Renal pelvis (tissue), 12 donors: ENCODE measurements at places on chromosomes 2 and 18. TPM values are rescaled to one million over a fixed set of nuclear protein-coding genes. Genes with fewer than 3 reads are reported as not detected.

The RNF25 gene
- polyA plus RNA-seq, result 45.3 TPM

The SLC9A4 gene
- polyA plus RNA-seq, result 13.2 TPM

The GPR35 gene
- polyA plus RNA-seq, result 4.2 TPM

DNA sequence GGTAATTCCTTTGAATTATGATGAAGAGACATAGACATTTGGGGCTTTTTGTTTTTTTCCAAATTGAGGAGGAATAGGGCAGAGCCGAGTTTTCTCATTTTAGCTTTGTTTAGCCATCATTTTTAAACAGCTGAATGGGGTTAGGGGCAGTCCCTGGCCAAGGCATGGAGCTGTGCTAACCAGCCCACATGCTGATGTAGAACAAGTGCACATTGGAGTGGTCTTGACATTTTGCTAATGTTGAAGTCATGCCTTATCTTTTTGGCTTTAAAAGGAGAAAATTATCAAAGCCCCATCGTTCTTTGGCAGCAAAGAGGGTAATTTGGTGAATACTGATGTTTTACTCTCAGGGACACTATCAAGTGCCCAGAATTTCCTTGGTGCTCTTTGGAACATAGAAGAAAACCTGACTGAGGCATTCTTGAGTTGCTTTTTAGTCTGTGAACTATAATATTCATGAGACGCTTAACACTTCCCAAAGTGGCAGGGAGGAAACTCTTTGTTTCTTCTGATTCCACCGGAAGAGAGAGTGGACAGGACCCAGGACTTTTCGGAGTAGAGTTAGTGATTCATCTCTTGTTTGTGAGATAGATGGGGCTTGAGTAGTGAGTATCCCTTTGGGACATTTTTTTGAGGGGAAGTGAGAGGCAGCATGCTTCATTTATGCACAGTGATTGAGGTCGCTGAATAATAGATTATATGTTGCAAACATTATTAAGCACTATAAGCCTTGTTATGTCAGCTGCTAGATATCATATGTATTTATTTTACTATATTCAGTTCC, 45.0 kb downstream of the MTA3 start:
- DNase-seq, result no peak

DNA sequence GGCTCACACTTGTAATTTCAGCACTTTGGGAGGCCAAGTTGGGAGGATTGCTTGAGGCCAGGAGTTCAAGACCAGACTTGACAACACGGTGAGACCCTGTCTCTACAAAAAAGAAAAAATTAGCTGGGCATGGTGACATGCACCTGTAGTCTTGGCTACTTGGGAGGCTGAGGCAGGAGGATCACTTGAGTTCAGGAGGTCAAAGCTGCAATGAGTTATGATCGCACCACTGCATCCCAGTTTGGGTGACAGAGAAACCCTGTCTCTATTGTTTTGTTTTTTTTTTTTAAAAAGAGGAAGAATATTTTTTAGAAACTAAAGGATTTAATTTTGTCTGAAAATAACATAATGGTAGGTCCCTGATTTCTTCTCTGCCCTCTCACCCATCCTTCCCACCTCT, 79.4 kb upstream of the TMEM200C start:
- DNase-seq, result no peak

DNA sequence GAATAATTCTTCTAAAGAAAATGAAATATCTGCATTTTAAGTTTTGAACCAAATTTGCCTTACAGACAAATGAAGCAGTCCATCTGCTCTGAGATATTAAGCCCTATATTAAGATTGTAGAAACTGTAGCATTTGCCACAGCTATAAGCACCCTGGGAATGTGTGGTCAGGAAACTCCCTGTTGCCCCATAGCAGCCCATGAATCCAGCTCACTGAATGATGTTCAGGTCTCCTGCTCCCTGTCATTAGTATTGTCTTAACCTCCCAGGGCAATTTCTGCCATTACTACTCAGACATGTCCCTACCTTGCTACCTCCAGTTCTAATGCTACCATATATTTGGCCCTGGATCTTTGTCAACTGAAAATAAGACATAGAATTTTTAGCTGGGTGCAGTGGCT, 41.1 kb downstream of the CDK15 start:
- DNase-seq, result no peak
